Cardiac fibroblast (primary cell): ENCODE measurements at places on chromosomes 13 and 19.

- DNase-seq, result no peak
Measured at GRCh38 chr13:93293710-93294109, 67.1 kb downstream of the GPC6 start.

DNA sequence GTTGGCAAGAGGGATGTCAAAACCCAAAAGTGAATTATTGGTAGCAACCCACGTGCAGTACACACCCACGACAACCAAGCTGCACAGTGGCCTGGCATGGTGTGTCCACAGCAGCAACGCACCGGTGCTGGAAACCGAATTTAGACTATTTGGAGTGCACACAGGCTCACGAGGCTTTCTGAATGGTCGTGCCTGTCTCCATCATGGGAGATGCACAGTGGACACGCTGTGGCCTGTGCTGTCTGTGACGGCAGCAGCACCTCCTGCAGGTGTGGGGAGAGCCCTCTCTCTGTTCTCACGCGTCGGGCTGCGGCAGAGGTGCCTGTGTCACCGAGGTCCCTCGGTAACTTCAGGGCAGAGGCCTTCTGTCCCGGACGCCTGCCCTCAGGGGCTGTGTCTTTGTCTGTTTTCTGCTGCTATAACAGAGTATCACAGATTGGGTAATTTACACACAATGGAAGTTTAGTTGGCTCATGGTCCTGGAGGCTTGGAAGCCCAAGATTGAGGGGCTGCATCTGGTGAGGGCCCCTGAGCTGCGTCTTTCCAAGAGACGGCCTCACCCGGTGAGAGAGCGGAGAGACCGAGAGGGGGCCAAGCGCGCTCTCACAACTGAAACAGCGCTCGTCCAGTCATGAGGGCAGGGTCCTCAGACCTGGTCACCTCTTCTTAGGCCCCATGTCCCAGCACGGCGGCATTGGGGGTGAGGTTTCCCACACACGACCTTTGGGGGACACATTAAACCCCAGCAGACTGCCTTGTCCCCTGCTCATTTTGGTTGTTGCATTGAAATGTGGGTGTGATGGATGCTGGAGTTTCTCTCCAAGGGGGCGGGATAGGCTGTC lies 9.1 kb upstream of the MCF2L start:
- no peak for DNase-seq

GRCh38 chr13:24709186-24709913 lies 29.1 kb downstream of the ATP12A start:
- no peak for DNase-seq

- peak; percentile 85 for DNase-seq
Measured at GRCh38 chr19:1243768-1244692, 2.5 kb downstream of the ATP5F1D start.

GRCh38 chr13:113086991-113087922 lies 18.3 kb upstream of the F7 start:
- no peak for DNase-seq

DNA sequence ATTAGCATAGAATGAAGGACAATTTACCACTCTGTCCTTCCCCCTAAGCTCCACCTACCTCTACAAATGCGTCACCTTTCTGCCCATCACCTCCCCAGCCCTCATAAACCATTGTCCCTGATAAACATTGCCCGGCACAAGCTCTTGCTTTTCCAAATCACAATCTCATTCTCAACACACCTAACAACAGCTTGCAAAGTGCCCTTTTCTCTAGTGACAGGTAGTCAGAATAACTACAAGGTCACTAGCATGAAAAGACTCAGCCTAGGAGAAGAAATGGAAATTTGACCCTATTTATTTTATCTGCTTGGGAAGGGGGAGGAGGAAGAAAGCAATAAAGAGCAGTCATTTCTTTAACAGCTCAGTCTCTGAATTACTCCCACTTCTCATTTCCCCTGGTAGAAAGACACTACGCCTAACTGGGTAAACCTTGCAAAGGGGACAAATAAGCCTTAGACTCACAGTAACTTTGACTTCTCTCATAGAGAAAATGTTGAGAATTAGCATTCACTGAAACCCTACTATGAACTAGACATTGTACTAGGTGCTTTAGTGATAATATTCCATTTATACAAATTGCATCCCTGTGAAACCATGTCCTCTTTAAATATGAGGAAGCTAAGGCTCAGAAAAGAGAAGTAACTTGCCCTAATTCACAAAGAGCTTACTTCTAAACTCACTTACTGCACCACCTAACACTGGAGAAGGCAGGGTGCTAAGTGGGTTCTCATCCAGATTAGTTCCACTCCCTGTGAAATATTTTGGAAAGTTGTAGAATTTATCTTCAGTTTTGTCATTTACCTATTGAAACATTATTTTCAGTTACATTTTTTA lies 116.2 kb upstream of the FNDC3A start:
- DNase-seq, result no peak

DNA sequence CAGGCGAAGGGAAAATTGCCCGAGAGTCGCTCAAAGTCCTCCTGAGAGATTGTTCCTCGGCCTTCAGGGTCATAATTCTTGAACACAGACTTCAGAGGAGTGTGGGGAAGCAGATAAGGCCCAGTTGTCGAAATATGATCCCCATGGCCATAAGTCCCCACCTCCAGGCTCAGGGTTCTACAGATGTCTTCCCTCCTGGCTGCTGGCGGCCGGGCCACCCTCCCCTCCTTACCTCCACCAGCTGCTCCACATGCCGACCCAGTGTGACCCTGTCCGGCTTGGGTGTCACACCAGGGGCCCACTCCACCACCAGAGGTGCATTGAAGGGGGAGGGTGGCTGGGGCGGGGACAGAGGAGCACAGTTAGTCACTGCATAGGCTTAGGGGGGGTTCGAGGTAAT lies 10.1 kb downstream of the FAM98C start:
- DNase-seq, result no peak

GRCh38 chr19:15010501-15011300 lies 31.0 kb upstream of the SLC1A6 start:
- no peak for DNase-seq

DNA sequence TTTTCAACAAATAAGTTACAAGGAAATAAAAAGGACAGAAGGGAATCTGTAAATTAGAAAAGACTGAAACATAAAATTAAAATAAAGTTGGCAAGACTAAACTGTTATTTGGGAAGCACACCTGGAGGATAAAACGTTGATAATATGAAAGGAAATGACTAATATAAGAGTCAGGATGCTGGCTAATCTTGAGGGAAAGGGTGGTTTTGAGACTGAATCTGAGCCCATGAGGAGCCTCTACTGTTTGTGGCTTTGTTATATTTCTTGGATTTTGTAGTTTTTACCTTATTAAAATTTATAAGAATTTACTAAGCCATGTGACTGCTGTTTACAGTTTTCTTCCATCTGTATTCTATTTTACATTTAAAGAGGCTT lies 718.0 kb upstream of the SPRY2 start:
- DNase-seq, result peak; percentile 31

DNA sequence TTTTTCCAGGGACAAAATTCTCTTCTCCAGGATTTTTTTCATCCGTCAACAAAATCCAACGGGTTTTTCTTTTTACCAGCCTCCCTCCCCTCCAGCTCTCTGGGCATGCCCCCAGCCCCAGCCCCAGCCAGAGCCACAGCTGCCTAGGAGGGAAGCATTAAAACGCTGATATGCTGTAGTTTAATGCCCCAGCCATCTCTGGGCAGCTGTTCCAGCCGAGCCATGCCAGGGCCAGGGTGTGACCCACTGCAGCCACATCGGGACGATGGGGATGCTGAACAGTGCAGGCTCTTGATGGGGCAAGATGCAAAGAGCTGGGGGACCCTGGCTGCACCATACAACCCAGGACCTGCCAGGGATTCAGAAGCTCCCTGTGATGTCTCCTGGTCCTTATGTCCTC lies 32.1 kb downstream of the TSHZ3 start:
- DNase-seq, result no peak

DNA sequence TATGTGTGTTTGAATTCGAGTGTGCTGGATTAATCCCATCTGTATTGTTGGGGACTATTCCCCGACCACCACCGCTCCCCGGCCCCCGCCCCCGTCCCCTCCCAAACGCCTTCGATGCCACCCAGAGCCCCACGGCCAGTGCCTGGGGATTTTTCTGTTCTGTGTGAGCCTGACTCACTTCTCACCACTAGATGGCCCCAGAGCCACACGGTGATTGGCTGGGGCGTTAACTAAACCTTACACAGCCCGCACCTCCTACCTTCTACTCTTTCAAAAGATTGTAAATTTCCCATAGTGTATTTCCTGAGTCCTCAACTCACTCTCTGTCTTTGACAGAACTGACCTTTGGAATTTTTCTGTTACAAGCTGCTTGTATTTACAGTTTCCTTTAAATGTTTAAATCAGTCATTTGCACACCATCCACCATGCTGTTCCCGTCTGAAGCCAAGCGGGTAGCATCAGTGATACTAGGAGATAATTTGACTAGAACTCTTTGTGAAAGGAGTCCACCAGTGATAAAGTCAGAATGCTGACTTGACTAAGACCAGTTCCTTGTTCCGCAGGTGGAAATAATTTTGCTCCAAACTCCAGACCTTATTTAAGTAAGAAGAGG lies 61.4 kb downstream of the RFX2 start:
- DNase-seq, result peak; percentile 79

- DNase-seq, result no peak
Measured at GRCh38 chr19:44702551-44703176, 3.7 kb downstream of the CEACAM16 start.

DNA sequence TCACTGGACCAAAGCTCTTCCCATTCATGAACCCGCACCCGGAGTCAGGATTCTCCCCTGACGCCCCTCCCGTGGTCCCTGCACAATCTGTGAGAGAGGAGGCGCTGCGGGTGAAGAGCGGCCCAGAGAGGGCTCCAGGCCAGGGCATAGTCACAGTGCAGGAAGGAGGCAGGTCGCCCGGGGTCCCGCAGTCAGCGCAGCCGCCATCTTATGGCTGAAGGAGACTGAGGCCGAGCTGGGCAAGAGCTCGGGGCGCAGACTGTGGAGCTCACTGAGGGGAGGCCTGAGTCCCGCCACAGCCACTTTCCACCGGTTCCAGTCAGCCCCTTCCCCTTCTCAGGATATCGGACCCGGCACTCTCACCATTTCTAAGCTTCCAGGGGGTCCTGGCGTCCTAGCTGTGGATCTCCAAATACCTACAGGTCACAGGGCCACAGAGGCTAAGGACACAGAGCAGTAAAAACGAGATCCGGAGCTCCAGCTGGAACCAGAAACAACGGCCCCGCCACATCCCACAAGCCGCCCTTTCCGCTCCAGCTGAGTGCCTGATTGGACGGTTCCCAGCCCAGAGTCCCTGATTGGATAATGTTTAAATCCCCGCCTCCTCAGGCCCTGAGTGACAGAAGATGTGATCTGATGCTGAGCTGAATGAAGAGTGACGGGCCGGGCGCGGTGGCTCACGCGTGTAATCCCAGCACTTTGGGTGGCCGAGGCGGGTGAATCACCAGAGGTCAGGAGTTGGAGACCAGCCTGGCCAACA lies at the start of gene ZNF99:
TSS of gene ZNF99 (minus strand) at position 501 of the 760 bp plus-strand sequence. CDS start at position 366, 135 bp downstream.
- DNase-seq, result no peak

GRCh38 chr19:10013316-10013715 lies at the start of gene RDH8:
TSS of gene RDH8 (plus strand) at chr19:10013483. CDS start at chr19:10013498, 15 bp downstream.
- DNase-seq, result no peak
